Epithelial cell of esophagus (primary cell): ENCODE measurements at places on chromosomes 4 and X.
A peak's percentile ranks its signal among the peaks of the same experiment; 100 is the strongest.

DNA sequence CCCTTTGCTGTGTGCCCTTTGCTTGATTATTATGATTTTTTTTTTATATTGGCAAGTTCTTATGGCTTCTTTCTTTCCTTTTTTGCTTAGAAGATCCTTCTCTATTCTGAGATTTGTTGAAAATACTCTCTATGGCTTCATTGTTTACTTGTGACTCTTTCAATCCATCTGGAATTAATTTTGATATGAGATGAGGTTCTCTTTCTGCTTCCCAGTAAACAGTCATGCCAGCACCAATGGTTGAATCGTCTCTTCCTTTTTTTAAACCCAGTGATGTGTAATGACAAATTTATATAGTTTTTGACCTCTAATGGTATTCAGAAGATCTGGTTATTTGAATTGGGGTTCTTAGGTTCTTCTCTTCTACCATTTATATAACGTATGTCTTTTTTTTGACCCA, 121.8 kb downstream of the ARHGAP10 start:
- DNase-seq = no peak

DNA sequence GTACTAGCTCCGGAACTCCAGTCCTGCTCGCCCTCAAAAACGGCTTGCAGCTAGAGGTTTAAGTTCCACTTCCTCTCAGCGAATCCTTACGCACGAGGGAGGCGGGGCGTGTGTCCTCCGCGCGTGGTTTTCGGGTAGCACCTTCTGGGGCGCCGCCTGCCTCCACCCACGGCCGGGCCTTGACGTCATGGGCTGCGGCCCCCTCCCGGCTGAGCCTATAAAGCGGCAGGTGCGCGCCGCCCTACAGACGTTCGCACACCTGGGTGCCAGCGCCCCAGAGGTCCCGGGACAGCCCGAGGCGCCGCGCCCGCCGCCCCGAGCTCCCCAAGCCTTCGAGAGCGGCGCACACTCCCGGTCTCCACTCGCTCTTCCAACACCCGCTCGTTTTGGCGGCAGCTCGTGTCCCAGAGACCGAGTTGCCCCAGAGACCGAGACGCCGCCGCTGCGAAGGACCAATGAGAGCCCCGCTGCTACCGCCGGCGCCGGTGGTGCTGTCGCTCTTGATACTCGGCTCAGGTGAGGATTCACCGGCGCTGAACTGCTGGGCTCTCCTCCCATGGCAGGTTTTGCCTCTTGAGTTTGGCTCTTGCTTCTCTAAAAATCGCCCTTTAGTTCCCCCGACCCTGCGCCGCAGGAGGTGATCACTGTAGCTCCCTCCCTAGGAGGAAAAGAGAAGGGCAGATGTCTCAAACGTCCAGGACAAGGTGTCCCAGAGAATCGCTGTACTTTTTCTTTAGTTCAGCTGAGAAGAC, at the start of gene AREG:
TSS of gene AREG (plus strand) at position 246 of the 752 bp plus-strand sequence. CDS start at position 456, 210 bp downstream.
- peak; percentile 88 for DNase-seq

- DNase-seq = peak; percentile 45
Measured at GRCh38 chr4:84931961-84932360, 34.5 kb downstream of the WDFY3 start.

- DNase-seq = no peak
Measured at GRCh38 chrX:71616672-71617529, 1.4 kb downstream of the CXCR3 start.

DNA sequence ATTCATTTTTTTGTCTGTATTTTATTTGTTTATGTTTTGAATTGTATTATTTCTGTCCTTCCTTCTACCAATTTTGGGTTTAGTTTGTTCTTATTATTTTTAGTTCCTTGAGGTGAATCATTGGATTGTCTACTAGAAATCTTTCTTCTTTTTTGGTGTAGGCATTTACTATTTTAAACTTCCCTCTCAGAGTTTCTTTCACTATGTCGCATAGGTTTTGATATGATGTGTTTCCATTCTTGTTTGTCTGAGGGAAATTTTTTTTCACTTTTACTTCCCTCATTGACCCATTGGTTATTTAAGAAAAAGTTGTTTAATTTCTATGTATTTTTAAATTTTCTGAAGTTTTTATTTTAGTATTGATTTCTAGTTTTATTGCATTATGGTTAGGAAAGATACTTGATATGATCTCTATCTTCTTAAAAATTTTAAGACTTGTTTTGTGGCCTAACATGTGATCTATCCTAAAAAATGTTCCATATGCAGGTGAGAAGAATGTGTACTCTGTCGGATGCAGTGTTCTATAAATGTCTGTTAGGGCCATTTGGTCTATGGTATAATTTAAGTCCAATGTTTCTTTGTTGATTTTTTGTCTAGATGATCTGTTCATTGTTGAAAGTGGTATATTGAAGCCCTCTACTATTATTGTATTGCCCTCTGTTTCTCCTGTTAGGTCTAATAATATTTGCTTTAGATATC, 68.8 kb downstream of the IL15 start:
- DNase-seq = no peak

DNA sequence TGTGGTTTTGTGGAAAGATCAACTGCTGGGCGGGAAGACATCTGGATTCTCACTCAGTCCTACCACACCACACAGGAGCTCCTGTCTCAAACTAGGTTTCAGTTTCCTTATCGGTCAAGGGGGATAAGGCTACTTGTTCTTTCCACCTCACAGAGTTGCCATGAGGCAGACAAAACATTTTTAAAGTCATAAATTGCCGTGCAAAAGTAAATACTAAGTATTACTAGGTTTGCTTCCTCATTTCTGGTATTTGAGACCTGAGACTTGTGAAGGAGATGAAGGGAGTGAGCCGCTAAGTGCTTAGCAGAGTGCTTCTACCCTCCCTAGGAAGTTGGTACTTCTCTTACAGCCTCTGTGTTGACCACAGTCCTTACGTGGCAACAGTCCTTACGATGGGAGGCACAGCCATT, 1.5 kb downstream of the LAP3 start:
- no peak for DNase-seq

GRCh38 chr4:32826169-32826568, 2106.0 kb downstream of the PCDH7 start:
- DNase-seq = no peak

GRCh38 chrX:24018809-24019208, 8.2 kb downstream of the KLHL15 start:
- no peak for DNase-seq

GRCh38 chr4:96262057-96262456, 422.2 kb downstream of the PDHA2 start:
- no peak for DNase-seq

DNA sequence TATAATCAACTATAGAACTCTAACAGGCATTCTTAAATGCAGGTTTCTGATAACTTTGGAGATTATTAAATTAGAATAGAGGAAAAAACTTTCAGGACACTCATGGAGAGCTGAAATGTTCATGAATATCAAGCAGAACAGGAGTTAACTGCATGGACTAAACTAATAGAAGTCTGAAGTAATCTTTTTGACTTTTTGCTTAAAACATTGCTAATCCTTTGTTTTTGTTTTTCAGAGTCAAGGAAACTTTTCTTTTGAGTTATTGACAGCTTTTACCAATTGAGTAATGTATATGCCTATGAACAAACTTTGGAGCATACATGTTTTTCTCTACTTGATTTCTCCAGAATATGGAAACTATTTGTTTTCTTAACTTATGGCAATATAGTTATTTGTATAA, 112.5 kb downstream of the EIF4E start:
- no peak for DNase-seq

DNA sequence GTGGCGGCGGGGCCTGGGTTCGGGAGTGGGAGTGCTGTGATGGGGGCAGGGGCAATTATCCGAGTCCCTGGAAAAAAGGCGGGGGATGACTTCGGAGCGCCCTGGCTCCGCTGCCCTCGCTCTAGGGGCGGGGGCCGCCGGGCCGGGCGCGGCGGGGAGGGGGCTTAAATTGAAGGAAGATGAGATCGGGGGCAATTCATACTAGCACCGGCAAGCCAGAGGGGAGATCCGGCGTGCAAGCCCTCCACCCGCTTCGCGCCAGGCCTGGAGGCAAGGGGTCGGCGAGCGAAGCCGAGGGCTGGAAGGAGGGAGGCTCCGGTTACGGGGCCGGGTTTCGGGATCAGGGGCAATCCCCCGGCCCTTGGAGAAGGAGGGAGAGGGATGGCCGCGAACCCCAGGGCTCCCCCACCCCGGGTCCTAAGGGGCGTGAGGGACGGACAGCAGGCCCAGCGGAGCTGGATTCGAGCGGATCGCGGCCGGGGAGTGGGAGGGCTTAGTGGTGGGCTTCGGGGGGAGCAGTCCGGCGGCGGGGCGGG, 1.2 kb downstream of the BCORL1 start:
- DNase-seq = no peak

DNA sequence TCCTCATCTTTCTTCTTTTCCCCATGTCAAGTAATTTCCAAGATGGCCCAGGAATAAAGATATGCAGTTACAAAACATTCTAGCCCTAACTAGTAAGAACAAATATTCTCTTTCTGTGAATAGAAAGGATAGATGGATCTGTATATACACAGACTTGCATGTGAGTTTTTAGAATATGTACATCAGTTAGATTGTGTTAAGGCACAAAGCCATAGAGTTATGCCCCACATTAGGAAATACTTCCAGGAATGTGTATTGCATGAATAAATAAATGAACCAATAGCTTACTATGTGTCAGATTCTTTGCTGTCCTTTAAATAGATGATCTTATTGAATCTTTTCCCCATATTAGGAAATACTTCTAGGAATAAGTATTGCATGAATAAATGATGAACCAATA, 46.0 kb upstream of the TMPRSS11E start:
- peak; percentile 34 for DNase-seq

DNA sequence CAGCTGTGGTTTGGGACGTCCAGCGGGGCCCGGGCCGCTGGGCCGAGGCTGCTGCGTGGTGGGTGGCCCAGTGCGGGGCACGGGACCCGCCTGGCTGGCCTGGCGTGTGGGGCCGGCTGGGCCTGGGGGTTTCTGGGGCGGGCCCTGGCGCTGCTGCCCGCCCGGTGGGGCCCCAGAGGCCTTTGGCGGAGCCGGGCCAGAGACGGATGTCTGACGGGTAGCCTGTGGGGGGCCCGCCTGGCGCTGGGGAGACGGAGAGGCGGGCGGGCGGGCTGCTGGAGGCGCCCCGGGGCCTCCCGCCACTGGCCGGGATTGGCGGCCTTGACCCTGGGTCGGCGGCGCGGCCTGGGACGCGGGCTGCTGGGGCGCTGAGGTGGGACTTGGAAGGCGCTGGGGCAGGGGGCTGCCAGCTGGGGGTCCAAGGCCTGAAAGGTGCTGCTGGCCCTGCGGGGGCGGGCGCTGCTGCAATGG, 8.1 kb upstream of the TIMP1 start:
- no peak for DNase-seq

GRCh38 chr4:15674926-15675325, 6.7 kb upstream of the FAM200B start:
- no peak for DNase-seq

- no peak for DNase-seq
Measured at GRCh38 chrX:86711531-86712180, 563.4 kb downstream of the DACH2 start.

- no peak for DNase-seq
Measured at GRCh38 chr4:119302073-119302832, 19.7 kb downstream of the FABP2 start.

DNA sequence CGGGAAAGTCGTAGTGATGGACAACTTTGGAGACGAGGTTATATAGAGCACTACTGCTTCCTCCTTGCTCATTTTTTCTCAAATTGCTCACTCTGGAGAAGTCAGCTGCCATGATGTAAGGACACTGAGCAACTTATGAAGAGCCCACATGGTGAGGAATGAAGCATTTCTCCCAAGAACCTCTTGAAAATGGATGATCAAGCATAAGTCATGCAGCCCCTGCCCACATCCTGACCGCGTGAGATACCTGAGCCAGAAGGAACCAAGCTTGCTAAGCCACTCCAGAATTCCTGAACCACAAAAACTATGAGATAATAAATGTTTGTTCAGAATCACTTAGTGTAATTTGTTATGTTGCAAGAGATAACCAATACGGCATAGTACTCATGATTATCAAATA, 42.8 kb downstream of the PDE5A start:
- DNase-seq = peak; percentile 46

DNA sequence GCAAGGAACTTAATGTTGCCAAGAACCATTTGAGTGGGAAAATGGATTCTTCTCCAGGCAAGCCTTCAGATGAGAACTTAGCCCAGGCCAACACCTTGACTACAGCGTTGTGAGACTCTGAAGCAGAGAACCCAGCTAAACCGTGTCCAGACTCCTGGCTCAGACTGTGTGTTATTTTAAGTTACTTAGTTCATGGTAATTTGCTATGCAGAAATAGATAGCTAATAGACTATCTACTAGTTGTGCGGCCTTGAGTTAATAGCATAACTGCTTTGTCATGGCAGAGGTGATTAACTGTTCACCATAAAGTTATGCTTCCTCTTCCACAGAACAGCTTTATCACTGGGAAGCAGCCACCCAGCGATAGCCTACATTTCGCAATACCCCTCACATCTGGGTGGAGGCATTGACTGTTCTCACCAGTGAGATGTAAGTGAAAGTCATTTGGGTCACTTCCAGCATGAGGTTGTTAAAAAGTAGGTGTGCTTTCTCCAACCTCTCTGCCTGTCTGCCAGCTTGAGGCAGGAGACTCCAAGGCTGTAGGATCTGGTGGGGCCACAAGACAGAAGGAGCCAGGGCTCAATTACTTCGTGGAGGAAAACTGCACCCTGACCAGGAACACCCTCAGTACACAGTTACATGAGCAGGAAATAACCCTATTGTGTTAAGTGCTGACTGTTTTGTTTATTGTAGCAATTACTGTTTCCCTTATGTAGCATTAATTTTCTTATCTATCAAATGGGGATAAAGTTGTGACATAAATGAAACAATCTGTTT, 94.2 kb downstream of the GPAT3 start:
- peak; percentile 86 for DNase-seq

DNA sequence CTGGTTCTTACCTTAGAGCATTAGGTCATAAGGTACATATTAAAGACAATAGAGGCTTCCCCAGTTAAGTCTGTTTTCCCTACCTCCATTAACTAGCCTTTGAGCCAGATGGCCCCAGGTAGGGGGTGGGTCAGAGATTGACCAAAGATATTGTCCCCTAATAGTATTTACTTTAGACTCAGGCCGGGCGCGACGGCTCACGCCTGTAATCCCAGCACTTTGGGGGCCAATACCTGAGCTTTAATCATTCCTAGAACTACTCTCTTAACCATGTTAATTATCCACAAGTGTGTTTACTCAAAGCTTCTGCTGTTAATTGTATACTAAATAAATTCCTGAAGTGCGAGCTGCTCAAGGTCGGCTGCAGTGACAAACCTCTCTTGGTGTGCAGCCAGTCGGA, 28.0 kb upstream of the AMBN start:
- no peak for DNase-seq

GRCh38 chrX:43860646-43861370, 21.4 kb downstream of the MAOB start:
- DNase-seq = peak; percentile 38
